ENCODE measurements at places on chromosomes 5 and 9.
A peak's percentile ranks its signal among the peaks of the same experiment; 100 is the strongest.

DNA sequence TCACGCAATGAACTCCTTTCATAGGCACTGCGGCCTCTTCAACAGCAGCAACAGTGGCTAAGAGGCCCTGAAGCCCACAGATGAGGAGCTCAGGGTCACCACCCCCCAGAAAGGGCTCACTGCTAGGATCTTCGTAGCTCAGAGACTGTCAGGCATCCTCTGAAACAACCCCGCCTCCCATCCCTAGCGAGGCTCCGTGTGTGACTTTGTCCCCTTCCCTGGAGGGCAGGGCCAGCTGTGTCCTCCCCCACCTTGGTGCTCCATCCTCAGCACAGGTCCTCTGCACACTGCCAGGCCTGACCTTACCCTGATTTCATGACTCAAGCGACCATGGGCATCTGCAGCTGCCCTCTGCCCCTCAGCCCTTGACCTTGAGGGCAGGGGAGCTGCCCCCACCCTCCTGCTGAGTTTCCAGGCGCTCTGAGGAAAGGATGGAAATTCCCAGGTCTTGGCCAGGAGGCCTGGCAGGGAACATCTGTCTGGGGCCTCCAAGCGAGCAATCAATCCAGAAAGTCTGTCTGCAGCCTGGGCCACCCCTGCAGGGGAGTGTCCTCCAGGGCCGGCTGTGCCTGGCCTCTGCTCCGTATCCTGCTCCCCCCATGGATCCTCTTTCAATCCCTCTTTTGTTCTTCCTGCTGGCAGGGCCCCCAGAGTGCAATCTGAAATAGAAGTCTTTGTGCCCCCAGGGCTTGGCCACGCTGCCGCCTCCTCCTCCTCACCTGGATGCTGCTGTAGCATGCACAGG is 6.8 kb upstream of the IRX4 start:
- DNase-seq: no peak

DNA sequence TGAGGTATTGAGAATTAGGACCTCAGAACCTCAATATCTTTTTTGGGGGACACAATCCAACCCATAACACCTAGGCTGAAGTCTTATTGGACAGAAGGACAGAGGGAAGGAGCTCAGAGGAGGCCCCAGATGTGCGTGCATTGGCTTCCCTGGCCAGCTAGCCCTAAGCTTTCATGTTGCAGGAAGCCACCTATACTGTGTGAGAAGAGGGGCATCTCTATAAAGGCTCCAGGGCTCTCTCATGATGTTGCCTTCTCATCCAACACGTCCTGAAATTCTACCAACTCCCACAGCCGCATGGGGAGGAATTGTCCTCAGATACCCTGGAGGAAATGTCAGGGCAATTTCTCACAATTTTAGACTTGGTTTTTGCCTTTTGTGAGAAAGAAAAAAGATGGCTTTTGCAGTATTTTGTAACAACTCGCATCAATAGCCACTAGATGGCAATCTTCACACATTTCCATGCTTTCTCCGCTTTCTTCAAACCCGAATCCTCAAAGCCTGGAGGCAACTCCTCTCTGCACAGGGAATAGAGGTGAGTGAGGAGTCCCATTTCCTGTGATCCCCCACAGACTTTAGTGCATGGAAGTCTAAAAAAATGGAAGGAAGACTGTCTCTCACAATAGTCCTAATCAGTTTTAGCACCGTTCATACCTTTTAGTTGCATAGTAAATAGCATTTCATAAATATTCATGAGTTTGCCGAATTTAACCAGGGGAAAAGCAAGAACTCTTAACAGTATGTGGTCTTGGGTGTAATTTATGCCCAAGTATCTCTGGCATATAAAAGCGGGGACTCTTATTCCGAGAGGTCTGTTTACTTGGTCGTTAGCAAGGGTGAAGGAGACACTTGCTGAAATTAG is 7.4 kb upstream of the PPP3R2 start:
- peak; percentile 54 for DNase-seq

DNA sequence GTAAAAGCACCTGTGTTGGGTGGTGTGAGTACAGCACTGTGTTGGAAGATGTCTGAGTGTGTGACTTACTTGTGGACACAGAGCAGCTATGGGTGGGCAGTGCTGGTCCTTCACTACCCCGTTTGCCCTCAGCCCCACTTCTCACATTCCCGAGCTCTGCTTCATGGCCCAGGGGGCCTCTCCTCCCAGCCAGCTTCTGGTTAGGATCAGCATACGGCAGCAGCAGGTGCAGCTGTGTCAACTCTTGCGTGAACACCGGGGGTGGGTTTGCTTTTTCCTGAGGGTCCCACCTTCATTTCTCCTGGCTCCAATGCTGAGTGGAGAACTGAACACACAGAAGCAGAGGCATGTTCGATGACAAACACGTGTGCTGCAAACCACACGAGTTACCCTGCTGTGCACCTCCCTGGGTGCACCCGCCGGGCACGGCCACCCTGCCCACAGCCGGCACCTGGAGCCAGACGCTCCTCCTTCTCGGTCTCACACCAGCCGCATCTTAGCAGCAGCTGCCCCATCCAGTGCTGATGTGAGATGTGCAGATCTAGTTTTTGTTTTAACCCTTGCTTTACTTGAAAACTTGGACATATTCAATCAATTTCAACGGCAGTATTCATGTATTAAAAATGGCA is 14.9 kb upstream of the SLC6A3 start:
- no peak for DNase-seq

DNA sequence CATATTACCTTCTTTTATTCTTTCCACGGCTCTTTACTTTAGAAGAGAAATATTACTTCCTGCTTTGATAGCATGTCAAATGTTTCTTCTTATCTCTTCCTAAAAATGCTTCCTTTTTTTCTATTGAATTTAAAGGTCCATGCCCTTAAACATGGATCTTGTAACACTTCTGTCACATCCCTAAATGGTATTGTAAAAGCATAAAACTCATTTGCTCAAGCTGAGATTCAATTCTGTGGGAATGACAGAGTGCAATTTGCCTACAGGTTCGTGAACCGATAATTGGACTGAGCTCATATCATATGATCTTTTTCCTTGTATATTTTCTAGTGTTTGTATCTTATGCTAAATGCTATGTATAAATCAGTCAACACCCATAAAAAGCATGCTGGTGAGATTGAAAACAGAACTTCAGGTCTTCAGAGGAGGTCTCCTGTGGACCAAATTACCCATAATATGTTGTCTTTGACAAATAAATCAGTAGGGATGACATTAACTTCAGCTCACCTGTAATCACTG is 429.3 kb downstream of the TMEM232 start:
- DNase-seq: no peak

DNA sequence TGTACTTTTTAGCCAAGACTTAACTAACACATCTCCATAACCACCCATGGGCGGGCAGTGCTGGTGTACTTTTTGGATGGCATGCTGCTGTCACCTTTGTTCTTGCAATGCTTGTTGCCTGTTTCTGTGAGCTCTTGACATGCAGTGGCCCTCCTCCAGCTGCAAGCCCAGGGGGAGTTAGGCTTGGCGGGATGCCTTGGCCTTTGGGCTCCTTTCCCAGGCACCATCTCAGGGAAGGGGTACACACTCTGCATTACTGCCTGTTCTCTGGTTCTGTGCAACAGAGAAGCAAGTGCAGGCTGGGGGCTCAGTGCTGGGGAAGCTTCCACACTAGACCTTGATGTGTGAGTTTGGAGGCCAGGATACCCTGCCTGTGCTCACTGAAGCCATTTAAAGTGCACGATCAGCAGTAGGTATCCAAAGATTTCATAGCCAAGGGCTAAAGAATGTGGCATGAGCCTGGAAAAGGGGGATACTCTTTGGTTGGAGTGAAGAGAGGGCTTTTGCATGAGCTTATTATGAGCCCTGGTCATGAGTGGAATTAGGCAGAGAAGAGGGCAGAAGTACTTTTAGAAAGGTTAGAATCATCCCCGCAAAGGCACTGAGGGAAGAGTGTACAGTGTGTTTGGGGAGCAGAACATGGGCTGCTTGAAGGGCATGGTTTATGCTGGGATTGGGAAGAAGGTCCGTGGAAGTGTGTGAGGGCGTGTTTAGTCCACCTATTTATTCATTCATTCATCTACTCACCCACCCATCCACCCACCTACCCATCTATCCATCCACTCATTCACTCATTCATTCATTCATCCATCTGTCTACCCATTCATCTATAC is 22.5 kb downstream of the PSAT1 start:
- no peak for DNase-seq

All from NCI-H1417 treated with DMSO at 0.1 percent for 48 hours (cell line).